Cerebellum (tissue), 4 donors: ENCODE measurements at places on chromosomes 4 and X. TPM values are rescaled to one million over a fixed set of nuclear protein-coding genes. Genes with fewer than 3 reads are reported as not detected.

DNA sequence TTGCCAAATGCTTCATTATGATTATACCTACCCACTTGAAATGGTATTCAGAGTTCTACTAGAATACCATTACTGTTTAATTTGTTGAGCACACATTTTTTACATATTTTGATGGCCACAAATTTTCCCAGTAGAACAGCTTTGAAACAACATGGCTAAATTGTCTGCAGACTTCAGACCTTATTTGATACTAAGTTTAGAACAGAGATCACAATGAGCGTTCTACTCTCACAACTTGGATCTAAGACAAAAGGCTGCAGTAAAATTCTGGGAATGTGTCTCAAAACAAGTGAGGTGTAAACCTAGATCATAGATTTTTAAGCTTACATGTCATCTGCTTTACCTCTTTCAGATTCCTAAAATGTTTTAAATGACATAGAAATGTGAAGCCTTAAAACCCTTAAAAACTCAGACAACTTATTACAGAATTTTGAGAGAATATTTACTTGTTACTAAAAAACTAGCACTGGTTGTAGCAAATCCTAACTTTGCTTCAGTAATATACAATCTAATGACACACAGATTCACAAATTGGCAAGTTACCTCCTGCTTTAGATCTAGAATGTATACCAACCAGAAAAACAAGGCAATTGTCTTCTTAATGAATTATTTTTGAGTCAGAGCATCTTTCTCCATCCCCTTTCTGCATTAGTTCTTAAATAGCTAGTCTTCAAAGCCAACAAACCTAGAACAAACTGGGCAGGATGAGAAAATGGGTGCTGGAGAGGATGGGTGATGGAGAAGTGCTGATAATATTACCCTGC is 243.3 kb downstream of the SLC7A11 start:
- DNase-seq, result no peak

SPANXN4 gene
- not detected for total RNA-seq

NDST4 gene
- 16.9 TPM for total RNA-seq

ASB5 gene
- 0.36 TPM for total RNA-seq

GRCh38 chr4:78424461-78424860 is 127.1 kb upstream of the ANXA3 start:
- DNase-seq, result no peak

DNA sequence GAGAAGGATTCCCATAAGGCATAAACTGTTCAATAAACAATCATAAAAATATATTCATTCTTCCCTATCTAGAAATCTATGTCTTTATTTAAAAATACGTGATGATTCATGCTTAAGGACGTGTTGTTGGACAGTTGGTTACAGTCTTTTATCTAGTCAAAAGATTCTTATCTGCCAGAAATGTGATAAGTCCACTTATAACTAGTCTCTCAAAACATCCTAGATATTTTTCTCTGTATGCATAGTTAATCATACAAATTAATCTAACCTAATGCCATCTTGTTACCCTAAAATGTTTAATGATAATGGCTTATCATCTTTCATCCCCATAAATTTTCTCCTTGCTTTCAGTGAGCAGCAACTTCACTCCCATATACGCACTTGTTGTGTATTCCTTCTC is 89.0 kb downstream of the SLC39A8 start:
- no peak for DNase-seq

- DNase-seq, result no peak
These were observed 36.6 kb downstream of the SMARCAD1 start for GRCh38 chr4:94244087-94244828.

DNA sequence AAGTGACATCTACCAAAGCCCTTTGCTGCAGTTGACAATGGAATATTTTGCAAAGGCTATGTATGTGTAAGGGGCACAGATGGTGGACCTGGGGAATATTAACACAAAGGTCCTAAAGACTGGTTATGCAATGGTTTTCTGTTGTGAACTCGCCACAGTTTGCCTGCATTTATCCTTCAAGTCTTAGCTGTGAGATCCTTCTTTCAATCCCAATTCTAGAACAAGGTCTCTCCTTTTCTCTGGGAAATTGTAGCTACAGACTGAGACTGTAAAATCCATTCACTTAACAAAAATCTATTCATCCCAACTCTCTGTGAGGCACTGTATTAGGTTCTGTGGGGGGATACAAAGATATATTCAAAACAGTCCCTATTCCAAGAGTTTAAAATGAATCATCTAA is 250.4 kb downstream of the GPM6A start:
- no peak for DNase-seq

GRCh38 chr4:153061971-153062370 is 125.8 kb downstream of the FHDC1 start:
- no peak for DNase-seq

DNA sequence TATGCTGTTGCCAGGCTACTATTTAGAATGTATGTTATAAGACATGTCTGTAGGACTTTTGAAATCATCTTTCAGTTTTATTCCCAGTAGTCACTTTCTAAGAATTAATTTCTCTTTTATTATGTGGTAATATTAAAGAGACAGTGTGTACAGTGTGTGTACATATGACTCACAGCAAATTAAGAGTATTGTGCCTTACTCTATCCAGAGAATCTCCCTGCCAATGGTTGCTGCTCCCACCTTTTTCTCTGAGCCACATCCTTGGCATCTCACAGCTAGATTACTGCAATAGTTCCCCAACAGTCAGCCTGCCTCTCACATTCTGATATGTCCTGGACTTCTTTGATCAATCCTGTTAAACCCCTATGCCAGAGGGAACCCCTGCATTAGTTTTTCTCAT is 114.5 kb downstream of the ANXA5 start:
- no peak for DNase-seq

GRCh38 chr4:8211737-8212581 is 12.9 kb downstream of the SH3TC1 start:
- no peak for DNase-seq

FSTL5 gene
- 85.7 TPM for total RNA-seq

TENM3 gene
- total RNA-seq, result 163 TPM

- DNase-seq, result peak; percentile 12
These were observed 81.0 kb upstream of the ZDHHC15 start for GRCh38 chrX:75603833-75604232.

GRCh38 chr4:109957227-109957626 is 44.5 kb downstream of the EGF start:
- DNase-seq, result no peak

BCAP31 gene
- total RNA-seq, result 40.0 TPM

DNA sequence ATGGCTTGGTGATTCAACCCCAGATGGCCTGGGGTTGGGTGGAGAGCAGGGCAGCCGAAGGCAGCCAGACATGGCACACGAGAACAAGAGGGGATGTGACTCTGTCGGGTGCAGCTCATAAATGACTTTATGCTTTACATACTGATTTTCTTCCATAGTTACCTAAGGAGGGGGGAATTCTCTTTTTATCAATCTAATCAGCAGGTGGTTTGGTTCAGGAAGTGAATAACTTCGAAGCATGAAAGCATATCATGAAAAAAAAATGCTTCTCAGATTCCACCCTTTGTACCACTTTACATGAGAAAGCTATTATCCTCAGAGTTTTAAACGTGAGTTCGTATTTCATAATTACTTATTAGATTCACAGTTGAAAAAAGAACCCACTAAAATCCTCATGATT is 908.9 kb upstream of the LCORL start:
- no peak for DNase-seq

DNA sequence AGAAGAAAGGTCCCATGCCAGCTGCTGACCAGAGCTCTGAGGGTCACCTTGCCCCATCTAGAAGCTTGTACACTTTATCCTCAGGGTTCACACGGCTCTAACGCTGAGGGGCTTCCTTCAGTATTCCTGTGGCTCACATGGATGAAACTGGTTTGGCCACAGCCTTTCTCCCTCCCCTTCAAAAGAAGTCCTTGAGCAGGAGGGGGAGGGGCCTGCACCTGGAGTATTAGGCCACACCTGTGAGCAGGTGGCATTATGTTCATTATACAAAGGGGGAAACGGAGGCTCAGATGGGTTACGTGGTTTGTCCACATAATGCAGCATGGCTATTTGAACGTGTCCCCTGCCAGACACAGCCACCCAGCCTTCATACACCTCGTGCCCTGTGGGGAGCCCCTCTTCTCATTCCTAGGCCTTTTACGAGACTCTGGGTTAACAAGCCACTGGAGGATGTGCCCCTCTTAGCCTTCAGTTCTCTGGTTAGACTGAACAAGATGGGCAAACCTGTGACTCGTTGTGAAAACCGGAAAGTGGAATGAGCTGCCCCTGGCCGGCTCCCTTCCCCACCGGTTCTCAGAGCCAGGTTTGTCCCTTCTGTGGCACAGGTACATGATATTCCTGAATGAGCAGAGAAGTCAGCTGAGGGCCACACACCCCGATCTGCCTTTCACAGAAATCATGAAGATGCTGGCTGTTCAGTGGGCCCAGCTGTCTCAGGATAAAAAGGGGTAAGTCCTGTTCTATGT is 27.2 kb upstream of the JAKMIP1 start:
- no peak for DNase-seq

LRBA gene
- 64.8 TPM for total RNA-seq

- DNase-seq, result no peak
These were observed 1056.4 kb downstream of the ADGRL3 start for GRCh38 chr4:62256479-62256878.

DNA sequence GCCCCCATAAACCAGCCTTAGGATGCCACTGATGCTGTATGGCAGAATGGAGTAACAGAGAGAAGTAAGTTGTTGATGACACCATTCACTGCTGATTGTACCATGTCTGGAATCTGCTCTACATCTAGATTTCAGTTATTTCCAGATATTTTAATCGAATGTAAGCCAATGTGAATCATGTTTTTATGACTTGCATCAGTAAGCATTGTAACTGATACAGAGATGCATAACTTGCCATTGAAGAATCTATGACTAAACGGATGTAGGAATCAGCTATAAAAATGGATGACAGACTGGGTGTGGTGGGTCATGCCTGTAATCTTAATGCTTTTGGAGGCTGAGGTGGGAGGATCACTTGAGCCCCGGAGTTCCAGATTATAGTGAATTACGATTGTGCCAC is 161.0 kb upstream of the GATB start:
- no peak for DNase-seq

DNA sequence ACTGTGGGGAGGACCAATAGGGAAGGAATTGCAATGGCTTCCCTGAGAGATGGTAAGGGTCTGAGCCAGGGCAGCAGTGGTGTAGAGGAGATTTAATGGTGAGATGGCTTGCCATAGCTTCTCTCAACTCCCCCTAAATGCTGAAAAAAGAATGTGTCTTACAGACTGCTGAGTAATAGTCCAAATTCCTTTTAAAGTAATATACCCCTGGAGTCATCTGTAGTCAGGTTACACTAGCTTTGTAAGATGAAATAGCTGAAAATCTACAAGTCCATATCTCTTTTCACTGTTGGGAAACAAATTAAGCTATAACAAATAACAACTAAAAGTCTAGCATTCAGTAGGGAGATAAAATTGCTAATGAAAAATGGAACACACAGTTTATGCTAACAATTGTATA is 33.5 kb downstream of the MAPK10 start:
- no peak for DNase-seq

RAB33B gene
- 22.9 TPM for total RNA-seq

DNA sequence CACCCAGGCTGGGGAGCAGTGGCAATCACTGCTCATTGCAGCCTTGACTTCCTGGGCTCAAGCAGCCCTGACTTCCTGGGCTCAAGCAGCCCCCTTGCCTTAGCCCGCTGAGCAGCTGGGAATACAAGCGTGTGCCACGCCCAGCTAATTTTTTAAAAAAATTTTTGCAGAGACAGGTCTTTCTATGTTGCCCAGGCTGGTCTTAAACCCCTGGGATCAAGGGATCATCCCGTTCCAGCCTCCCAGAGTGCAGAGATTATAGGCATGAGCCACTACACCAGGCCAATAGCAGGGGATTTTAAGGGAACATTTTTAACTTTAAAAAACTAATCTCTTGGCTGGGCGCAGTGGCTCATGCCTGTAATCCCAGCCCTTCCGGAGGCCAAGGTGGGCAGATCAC is 5.3 kb upstream of the SLC34A2 start:
- no peak for DNase-seq

DNA sequence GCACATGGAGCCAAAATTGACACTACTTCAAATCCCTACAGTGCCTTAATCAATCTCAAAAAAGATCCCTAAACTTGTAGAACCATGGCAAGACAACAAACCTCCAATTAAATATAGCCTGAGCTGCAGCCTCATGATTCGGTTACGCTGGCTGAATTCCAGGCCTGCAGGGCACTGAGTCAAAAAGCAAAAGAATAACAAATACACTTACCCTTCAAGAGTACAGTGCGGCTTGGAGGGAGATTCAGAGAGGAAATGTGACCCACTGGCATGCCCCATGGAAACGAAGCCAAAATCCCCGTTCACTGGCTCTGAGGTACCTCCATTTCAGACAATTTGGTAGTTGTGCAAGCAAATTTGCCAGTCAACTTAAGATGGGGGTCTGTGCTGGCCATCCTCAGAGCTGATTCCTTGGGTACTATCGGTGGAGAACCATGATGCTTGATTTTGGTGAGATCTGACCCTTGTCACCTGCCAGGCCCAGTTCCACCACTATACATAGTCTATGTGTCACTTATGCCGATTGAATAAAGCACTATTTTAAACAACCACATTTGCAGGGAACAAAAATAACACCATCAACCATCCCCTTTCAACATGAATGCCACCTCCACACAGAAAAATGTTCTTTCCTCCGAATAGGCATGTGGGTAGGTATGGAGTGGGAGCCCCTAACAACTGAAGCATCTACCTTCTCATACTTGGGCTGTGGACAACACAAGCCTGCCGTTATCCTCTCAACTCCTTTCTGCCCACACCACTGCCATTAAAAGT is 2.1 kb downstream of the C4orf54 start:
- no peak for DNase-seq

IL15 gene
- total RNA-seq, result 1.1 TPM

DNA sequence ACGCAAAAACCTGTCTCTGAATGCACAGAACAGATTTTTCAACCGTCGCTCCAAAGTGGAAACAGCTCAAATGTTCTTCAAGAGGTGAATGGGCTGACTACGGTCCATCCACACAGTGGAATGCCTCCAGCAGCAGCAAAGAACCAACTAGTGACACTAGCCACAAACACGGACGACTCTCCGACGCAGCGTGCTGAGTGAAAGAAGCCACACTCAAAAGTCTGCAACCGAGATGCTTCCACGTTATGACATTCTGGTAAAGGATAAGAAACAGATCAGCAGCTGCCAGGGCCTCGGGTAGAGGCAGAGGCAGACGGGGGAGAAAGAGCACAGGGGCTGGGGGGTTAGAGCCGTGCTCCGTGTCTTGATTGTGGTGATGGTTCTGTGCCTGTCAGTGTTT is 125.2 kb downstream of the AFAP1 start:
- no peak for DNase-seq
